ENCODE measurements at places on chromosomes 13 and 19.
A peak's percentile ranks its signal among the peaks of the same experiment; 100 is the strongest.

DNA sequence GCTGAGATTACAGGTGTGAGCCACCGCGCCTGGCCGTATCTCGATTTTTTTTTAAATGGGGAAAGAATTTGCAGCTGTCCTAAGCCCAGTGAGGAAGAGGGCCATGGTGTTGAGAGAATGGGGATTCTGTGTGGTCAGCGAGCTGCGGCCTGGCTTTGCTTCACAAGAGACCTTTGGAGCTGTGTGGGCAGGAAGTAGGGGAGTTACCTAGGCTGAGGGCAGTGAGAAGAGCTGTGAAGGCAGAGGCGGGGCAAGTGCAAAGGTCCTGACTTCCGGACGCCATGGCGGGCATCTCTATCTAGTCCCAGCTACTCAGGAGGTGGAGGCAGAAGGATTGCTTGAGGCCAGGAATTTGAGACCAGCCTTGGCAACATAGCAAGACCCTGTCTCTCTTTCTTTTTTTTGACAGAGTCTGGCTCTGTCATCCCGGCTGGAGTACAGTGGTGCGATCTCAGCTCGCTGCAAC lies 4.9 kb downstream of the AP2A1 start:
- no peak overlapping the region for H3K27ac ChIP-seq
- H3K4me3 ChIP-seq = no peak overlapping the region
- H3K36me3 ChIP-seq = no peaks in the 10 kb centered on the region
- no peaks in the 10 kb centered on the region for H3K27me3 ChIP-seq

DNA sequence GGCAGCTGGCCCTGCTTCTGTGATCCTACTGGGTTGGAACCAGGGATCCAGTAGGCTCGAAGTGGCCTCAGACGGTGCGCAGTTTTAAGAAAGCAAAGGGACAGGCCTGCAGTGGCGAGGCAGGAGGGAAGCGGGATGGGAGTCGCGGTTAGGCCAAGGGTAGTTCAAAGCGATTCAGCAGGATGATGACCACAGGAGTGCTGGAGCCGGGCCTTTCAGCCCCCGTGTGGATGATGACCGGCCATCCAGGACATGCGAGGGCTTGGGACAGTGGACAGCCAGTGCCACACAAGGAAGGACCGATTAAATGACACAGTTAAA lies 854 bp downstream of the RNASEH2B start:
- peaks cover 2% of the 10 kb centered on the region for H3K36me3 ChIP-seq
- H3K4me1 ChIP-seq = peaks cover 49% of the 10 kb centered on the region
- no peaks in the 10 kb centered on the region for H3K27me3 ChIP-seq
- DNase-seq = no peak

GRCh38 chr13:36086117-36086516 lies 45.1 kb downstream of the DCLK1 start:
- no peak overlapping the region for H3K4me3 ChIP-seq
- no peak for DNase-seq
- H3K27me3 ChIP-seq = peaks cover 2% of the 10 kb centered on the region
- H3K4me1 ChIP-seq = no peaks in the 10 kb centered on the region
- H3K27ac ChIP-seq = no peak overlapping the region

GRCh38 chr13:112767506-112768471 lies 78.0 kb downstream of the ATP11A start:
- peaks cover 2% of the 10 kb centered on the region for H3K36me3 ChIP-seq
- no peaks in the 10 kb centered on the region for H3K27me3 ChIP-seq
- H3K4me1 ChIP-seq = peaks cover 30% of the 10 kb centered on the region

GRCh38 chr13:90933097-90933826 lies 414.2 kb upstream of the MIR17HG start:
- H3K4me3 ChIP-seq = no peak overlapping the region
- H3K36me3 ChIP-seq = no peaks in the 10 kb centered on the region
- no peaks in the 10 kb centered on the region for H3K4me1 ChIP-seq
- no peak for DNase-seq
- H3K27me3 ChIP-seq = no peaks in the 10 kb centered on the region

- H3K27me3 ChIP-seq = no peaks in the 10 kb centered on the region
- H3K4me1 ChIP-seq = no peaks in the 10 kb centered on the region
- no peak overlapping the region for H3K27ac ChIP-seq
- DNase-seq = no peak
- H3K4me3 ChIP-seq = no peak overlapping the region
Observed at GRCh38 chr13:90632184-90632583, 715.3 kb upstream of the MIR17HG start.

- H3K27me3 ChIP-seq = peaks cover 7% of the 10 kb centered on the region
- peaks cover 19% of the 10 kb centered on the region for H3K36me3 ChIP-seq
- peak overlapping the region; percentile 47 for H3K27ac ChIP-seq
- H3K4me3 ChIP-seq = peak overlapping the region; percentile 91
- peaks cover 62% of the 10 kb centered on the region for H3K4me1 ChIP-seq
Observed at GRCh38 chr19:38649305-38650171, 2.1 kb downstream of the ACTN4 start.

- H3K27ac ChIP-seq = no peak overlapping the region
- peaks cover 63% of the 10 kb centered on the region for H3K36me3 ChIP-seq
- H3K4me1 ChIP-seq = peaks cover 67% of the 10 kb centered on the region
- no peaks in the 10 kb centered on the region for H3K27me3 ChIP-seq
- DNase-seq = no peak
- no peak overlapping the region for H3K4me3 ChIP-seq
Observed at GRCh38 chr19:46607448-46607841, 6.3 kb downstream of the CALM3 start.

GRCh38 chr19:2110822-2111221 lies 14.1 kb downstream of the IZUMO4 start:
- H3K27ac ChIP-seq = no peak overlapping the region
- H3K4me3 ChIP-seq = no peak overlapping the region
- H3K27me3 ChIP-seq = no peaks in the 10 kb centered on the region
- peaks cover 34% of the 10 kb centered on the region for H3K36me3 ChIP-seq
- H3K4me1 ChIP-seq = peaks cover 8% of the 10 kb centered on the region

DNA sequence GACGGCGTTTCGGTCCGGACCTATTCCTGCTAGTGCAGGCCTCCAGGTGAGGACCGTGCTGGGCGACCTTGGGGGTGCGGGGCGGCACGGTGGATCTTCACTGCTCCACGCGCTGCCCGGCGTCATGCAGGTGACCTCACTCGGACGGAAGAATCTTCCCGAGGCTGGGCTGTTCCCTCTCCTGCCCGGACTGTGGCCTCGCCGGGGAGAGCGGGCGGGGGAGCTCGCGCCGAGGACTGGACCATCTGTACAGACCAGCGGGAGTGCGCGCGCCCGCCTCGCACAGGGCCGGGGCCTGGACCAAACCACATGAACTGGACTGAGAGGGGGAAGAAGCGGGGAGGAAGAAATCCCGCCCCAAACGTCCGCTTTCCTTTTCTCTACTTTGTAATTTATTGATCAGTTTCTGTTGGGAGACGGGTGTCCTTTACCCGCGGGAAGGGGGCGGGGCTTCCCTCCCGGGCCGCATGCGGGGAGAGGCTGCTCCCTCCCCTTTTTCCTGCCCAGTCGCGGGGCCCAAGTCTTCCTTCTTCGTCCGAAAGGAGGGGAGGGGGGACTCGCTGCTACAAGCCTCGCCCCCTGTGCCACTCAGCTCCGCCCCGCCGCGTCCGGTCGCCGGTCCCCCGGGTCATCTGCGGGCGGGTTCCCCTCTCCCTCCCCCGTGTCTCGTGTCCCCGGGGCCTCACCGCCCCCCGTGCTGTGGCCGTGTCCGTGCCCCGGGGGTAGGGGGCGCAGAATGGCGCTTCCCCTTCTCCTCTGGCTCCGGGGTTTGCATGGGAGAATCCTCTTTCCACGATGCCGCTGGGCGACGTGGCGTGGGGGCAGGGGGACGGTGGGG lies 4.9 kb downstream of the HRC start:
- DNase-seq = peak; percentile 58
- H3K27me3 ChIP-seq = peaks cover 82% of the 10 kb centered on the region
- peaks cover 32% of the 10 kb centered on the region for H3K4me1 ChIP-seq
- no peaks in the 10 kb centered on the region for H3K36me3 ChIP-seq

GRCh38 chr13:35278917-35279316 lies 197.6 kb downstream of the MAB21L1 start:
- no peaks in the 10 kb centered on the region for H3K27me3 ChIP-seq
- no peak for DNase-seq
- H3K4me1 ChIP-seq = no peaks in the 10 kb centered on the region
- H3K4me3 ChIP-seq = no peak overlapping the region

DNA sequence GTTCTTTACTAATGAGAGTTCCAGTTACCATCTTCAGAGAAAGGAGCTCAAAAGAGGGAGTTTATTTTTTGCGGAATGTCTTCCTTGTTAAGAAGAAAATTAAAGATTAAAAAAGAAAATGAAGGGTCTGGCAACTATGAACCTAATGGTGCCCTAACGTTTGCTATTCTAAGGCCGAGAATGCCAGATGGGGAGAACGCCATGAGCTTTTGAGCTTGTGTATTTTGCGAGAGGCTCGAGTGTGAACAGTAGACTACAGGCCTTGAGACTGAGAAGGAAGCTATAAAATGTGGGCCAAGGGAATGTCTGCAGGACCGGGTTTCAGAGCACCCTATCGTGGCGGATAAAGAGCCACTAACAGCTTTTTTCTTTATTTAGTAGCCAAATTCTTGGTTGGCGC lies 6.7 kb downstream of the FGF14 start:
- peaks cover 32% of the 10 kb centered on the region for H3K4me1 ChIP-seq
- peak overlapping the region; percentile 69 for H3K27ac ChIP-seq
- no peak for DNase-seq
- H3K36me3 ChIP-seq = peaks cover 8% of the 10 kb centered on the region

- H3K36me3 ChIP-seq = no peaks in the 10 kb centered on the region
- H3K27ac ChIP-seq = no peak overlapping the region
- no peak overlapping the region for H3K4me3 ChIP-seq
- no peak for DNase-seq
- no peaks in the 10 kb centered on the region for H3K27me3 ChIP-seq
Observed at GRCh38 chr19:13070425-13071140, 32.1 kb downstream of the LYL1 start.

- no peaks in the 10 kb centered on the region for H3K36me3 ChIP-seq
- peaks cover 48% of the 10 kb centered on the region for H3K27me3 ChIP-seq
- no peak overlapping the region for H3K4me3 ChIP-seq
- peaks cover 2% of the 10 kb centered on the region for H3K4me1 ChIP-seq
- H3K27ac ChIP-seq = no peak overlapping the region
- no peak for DNase-seq
Observed at GRCh38 chr19:13622766-13623715, 116.8 kb upstream of the CACNA1A start.
